ENCODE measurements at places on chromosomes 4 and X.
A peak's percentile ranks its signal among the peaks of the same experiment; 100 is the strongest.

GRCh38 chrX:1164322-1165288 is 47.8 kb downstream of the CRLF2 start:
- peak; percentile 39 for DNase-seq

DNA sequence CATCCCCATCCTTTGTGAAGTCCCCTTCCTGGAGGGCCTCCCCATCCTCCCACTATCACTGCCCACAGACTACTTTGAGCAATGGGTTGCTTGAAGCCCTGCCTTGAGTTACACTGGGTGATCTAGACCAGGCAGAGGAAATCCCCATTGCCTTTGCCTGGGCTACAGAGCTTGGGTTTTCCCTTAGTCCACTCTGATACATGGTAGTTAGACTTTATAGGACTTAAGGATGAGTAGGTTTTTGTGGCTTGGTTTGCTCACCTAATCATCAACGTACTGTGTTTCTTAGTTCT is 56.6 kb downstream of the TMEM131L start:
- no peak for DNase-seq

DNA sequence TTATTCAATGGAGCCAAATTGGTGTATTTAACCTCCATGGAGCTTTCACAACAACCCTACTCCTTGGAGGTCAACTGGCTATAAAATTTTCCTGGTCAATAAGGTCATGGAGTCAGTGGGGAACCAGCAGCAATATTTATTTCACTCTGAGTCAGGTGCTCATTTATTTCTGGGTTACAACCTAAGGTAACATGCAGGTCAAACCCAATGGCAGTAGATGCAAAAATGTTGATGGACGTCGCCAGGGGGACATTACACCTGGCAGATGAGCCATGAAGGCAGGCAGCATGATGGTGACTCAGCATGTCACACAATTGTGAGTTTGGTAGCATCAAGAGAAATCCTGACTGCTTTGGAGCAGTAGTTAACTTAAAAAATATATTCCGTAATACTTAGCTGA is 514.1 kb downstream of the IL15 start:
- DNase-seq = no peak

- no peak for DNase-seq
These were observed 30.9 kb upstream of the TENM3 start for GRCh38 chr4:182212211-182212761.

- DNase-seq = no peak
These were observed 613.9 kb downstream of the FAT4 start for GRCh38 chr4:125928652-125929051.

GRCh38 chr4:139419388-139419914 is 34.5 kb upstream of the RAB33B start:
- DNase-seq = peak; percentile 49

DNA sequence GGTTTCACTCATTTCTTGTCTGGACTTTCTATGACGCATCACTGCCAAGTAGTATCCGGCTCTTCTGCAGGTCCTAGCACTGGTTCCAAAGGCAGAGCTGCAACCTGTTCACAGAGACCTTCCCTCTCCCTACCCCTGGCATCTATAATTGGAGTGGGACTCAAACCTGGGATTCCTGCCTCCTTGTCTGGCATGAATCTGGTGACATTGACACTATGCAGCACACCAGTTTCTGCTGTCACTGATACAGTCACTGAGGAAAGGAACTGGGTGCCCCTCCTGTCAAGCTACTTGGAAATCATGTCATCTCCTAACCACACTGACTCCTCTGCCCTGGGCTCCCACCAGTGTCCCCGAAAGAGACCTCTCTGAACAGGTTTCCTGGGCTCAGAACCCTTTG is 33.1 kb upstream of the EFNB1 start:
- no peak for DNase-seq

GRCh38 chr4:78129383-78130108 is 72.4 kb downstream of the FRAS1 start:
- no peak for DNase-seq

- DNase-seq = no peak
These were observed 47.0 kb upstream of the ANXA10 start for GRCh38 chr4:168045354-168045753.

- DNase-seq = peak; percentile 17
These were observed 904 bp downstream of the F11 start for GRCh38 chr4:186266729-186267456.

- no peak for DNase-seq
These were observed 143.2 kb downstream of the SH3KBP1 start for GRCh38 chrX:19744231-19744630.

GRCh38 chr4:17493619-17494018 is 18.3 kb downstream of the QDPR start:
- no peak for DNase-seq

- no peak for DNase-seq
These were observed 14.3 kb downstream of the CFAP99 start for GRCh38 chr4:2432991-2433530.

DNA sequence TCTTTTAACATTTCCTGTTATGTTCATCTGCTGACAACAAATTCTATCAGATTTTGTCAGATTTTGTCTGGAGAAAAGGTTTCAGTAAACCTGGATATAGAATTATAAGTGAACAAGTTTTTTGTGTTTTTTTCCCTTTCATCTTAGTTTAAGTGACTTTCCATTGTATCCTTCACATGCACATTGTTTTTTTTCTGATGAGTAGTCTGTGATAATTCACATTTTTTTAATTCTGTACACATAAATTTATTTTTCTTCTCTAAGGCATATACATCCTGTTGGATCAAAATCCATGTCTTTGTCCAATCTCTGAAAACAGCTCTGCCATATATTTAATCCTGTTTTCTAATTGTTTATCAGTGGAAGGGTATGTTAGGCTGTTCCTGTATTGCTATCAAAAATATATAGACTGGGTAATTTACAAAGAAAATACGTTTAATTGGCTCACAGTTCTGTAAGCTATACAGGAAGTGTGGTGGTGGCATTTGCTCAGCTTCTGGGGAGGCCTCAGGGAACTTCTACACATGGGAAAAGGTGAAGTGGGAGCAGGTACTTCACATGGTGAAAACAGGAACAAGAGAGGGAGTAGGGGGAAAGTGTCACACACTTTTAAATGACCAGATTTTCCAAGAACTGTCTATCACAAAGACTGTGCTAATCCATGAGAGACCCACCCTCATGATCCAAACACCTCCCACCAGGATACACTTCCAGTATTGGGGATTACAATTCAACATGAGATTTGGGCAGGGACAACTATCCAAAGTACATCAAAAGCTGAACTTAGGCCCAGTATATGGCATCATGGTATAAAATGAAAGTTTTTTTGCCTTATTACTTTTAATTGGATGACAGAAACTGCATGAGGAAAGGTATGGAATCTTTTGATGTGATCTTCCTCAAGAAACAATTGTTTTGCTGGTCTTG is 45.6 kb upstream of the GRID2 start:
- no peak for DNase-seq
